ENCODE measurements at places on chromosomes 7 and 10.

- DNase-seq: no peak
Measured at GRCh38 chr7:22670422-22670815, 56.6 kb upstream of the IL6 start.

GRCh38 chr10:49398986-49399385, 3.1 kb upstream of the DRGX start:
- no peak for DNase-seq

- no peak for DNase-seq
Measured at GRCh38 chr10:78309536-78310237, 276.0 kb downstream of the RPS24 start.

GRCh38 chr7:84948634-84949033, 238.2 kb downstream of the SEMA3D start:
- DNase-seq: no peak

- no peak for DNase-seq
Measured at GRCh38 chr7:55104712-55105433, 86.1 kb downstream of the EGFR start.

Measured in kidney epithelial cell (primary cell).